ENCODE measurements at places on chromosomes 5 and 9.

- DNase-seq: peak; percentile 19
These were observed at the start of gene ZNF618 for GRCh38 chr9:113876151-113876992. Gene ZNF618, plus strand, starts transcription at chr9:113876309. Its CDS starts 72 bp downstream, at chr9:113876381.

GRCh38 chr9:107345327-107345726, 62.2 kb downstream of the RAD23B start:
- DNase-seq: no peak

GRCh38 chr5:10831419-10831818, 70.4 kb upstream of the DAP start:
- no peak for DNase-seq

DNA sequence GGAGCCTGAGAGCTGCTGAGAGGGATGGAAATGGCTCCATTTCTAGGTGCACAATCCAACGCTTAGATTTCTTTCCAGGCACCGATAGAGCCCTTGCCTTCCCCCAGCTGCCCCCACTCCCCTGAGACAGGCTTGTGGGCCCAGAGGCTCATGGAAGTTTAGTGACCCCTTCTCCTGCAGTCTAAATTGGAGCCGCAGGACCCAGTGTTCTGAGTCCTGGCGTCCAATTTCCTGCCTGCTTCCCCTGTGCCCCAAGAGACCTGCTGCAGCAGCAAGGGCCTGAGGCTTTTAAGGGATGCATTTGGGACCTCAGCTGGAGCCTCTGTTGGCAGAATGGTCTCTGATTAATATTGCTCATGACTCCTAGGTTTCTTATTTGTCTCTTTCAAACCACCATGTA, 61.7 kb downstream of the RGS3 start:
- no peak for DNase-seq

GRCh38 chr5:165457859-165458481, 1952.6 kb downstream of the MAT2B start:
- DNase-seq: no peak

GRCh38 chr9:122251351-122251750, 13.3 kb downstream of the RBM18 start:
- DNase-seq: no peak

GRCh38 chr5:159332800-159333544, 2.7 kb upstream of the IL12B start:
- DNase-seq: no peak

DNA sequence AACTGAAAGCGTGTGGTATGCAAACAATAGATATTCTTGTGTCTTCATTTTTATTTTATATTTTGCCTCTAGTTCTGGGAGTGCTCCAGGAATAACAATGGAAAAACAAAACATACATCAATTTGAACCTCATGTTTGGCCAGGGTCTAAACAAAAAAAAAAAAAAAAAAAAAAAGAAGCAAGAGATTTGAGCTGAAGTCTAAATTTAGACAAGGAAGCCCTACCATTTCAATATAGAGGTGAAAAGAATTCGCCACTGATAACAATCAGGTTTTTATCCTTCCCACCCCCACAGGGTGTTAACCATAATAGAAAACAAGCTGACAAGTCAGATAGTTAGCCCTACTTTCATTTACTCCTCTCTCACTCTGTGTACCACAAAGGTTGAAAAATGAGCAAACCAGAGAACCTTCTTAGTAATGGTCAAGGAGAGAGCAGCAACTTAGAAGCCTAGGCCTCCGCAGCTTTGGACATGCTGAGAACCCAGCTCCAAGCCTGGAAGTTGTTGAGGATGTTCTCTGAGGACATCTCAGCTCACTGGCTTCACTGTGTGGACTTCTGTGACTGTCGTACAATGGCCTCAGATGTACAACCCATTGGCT, 118.2 kb upstream of the HMHB1 start:
- no peak for DNase-seq

GRCh38 chr5:16981700-16982099, 45.6 kb upstream of the MYO10 start:
- DNase-seq: no peak

- no peak for DNase-seq
These were observed 209.6 kb downstream of the FBN2 start for GRCh38 chr5:128328446-128328845.

- no peak for DNase-seq
These were observed 493.3 kb downstream of the PRELID2 start for GRCh38 chr5:145341842-145342241.

GRCh38 chr5:40333459-40334241, 346.1 kb upstream of the PTGER4 start:
- no peak for DNase-seq

DNA sequence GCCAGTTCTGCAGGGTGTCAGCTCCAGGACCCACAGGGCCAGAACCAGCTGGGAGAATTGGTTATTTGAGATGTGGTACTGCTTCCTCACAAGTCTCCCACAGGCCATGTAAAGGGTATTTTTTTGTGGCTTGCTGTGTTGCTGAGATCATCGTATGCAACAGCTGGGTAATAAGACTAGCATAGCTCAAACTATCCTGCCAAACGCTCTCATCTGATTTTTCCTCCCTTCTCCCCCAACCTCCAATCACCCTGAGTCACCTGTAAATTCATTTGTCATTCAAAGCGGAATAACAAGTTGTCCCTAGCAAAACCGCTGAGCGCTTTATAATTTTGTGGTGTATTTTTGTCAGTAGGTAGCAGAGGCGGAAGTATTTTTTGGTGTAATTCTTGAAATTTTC, 63.2 kb downstream of the NSG2 start:
- no peak for DNase-seq

- no peak for DNase-seq
These were observed 89.8 kb upstream of the COL5A1 start for GRCh38 chr9:134551644-134552348.

Measured in stimulated activated CD4-positive, alpha-beta T cell treated with anti-CD3 and anti-CD28 coated beads, Interleukin-4, amount 100 ng/mL, for 1 hour (primary cell).